SJCRH30 (cell line): ENCODE measurements at places on chromosomes 6 and 20.
A peak's percentile ranks its signal among the peaks of the same experiment; 100 is the strongest.

DNA sequence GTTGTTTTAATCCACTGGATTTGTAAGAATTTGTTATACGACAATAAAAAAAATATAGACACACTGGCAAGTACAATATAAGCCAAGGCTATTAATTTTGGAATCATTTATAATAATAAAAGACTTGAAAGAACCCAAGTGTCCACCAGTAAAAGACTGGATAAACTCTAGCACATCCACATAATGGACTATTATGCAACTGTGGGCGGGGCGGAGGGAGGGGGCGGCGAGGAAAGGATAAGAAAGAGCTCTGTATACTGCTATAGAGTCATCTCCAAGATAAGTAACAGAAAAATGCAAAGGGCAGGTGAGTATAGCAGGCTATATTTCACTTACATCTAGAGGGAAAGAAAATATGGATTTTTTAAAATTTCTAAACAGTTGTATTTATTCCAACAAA, 123.3 kb downstream of the TBC1D32 start:
- DNase-seq = no peak

DNA sequence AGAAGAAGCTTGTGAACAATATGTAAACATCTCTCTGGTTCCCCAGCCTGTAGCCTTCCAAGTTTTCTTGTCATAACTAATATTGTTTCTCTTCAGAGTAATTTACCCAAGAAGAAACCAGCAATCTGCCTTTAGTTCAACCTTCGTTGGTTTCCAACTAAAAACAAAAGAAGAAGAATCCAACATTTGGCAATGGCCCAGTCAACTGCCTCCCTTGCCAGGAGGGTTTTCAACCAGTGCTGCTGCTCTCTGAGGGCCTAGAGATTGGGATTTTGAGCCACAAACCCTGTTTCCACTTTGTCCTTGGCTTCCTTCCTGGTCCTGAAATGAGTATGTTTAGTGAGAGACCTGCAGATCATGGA, 395.8 kb upstream of the CNR1 start:
- no peak for DNase-seq

DNA sequence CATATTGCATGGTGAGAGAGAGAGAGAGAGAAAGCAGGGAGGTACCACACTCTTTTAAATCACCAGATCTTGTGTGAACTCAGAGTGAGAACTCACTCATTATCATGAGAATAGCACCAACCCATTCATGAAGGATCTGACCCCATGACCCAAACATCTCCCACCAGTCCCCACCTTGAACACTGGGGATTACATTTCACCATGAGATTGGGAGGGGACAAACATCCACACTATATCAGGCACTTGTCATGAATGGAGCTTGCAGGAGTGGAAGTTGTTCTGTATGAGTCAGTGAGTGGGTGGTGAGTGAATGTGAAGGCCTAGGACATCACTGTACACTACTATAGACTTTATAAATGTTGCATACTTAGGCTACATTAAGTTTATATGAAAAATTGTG, 47.7 kb upstream of the RNF182 start:
- no peak for DNase-seq

DNA sequence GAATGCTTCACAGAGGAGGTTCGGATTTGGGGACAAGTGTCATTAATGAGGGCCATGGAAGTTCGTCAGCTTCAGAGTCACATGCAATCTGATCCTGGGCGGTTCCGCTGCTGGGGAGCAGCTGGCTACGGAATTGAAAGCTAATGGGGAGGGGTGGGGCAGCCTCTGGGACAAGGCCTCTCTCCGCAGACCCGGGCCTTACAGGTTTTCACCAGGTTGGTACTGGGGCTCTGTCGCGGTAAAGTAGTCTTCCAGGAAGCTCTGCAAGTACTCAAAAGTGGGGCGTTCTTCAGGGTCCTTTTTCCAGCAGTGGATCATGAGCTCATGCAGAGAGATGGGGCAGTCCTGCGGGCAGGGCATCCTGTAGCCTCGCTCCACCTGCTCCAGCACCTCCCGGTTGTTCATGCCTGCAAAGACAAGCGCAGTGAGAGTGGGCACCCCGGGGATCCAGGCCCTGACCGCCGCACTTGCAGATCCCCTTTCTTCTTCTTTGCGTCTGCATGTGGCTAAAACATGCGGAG, 55.9 kb upstream of the TRAF3IP2 start:
- no peak for DNase-seq

GRCh38 chr6:109799664-109800063, 108.6 kb downstream of the FIG4 start:
- peak; percentile 52 for DNase-seq

- no peak for DNase-seq
Measured at GRCh38 chr6:19035461-19036195, 648.5 kb downstream of the RNF144B start.

DNA sequence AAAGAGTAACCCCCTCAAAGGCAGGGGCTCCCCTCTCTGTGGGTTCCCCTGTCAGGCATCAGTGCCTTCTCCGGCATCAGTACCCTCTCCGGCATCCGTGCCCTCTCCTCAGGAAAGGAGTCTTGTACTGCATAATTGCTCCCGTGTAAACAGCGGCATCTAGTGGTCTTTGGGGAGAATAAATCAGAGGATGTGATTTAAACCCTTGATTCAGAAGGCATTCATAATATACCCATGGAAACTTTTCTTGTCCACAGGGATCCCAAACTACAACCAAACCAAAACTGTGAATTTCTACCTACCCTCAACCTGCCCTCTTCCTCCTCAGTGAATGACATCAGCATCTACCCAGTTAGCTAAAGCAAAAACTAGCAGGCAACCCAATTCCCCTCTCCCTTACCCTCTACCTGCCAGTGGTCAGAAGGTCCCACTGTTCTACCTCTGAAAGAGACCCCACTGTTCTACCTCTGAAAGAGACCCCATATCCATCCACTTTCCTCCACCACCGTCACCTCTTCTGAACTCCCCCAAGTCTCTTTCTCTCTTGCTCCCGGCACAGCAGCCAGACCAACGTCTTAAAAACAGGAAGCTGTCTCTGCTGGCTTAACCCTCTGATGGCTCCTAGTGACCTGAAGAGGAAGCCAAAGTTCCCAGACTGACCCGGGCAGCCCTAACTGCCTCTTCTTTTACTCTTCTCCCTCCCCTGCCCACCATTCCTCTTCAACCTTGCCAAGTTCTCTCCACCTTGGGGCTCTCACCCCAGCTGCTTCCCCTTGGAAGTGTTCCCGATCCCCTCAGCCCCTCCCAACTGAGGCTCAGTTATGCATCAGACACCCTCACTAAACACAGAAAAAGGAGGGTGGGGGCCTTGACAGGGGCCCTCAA, 27.2 kb downstream of the UBE2V1 start:
- peak; percentile 93 for DNase-seq

DNA sequence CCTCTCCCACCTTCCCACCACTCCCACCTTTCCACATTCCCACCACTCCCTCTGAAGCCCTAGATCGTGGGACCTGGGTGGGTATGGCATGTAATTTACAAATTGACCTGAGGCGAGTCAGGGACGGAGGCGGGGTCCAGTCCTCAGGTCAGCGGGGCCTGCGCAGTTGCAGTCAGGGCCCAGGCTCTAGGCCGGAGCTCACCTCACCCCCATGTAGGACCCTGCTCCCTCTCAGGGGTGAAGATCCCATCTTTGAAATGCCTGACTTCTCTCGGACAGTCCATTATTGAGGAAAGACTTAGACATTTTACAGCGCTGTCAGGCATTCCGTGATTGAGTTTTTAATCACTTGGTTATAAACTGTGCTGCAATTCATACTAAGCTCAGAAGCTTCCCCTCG, 10.5 kb downstream of the THBS2 start:
- no peak for DNase-seq

GRCh38 chr6:107843400-107843799, 19.3 kb upstream of the SCML4 start:
- no peak for DNase-seq

GRCh38 chr6:74879234-74879633, 326.6 kb downstream of the COL12A1 start:
- no peak for DNase-seq
